Stimulated activated CD8-positive, alpha-beta memory T cell treated with anti-CD3 and anti-CD28 coated beads, Interleukin-7, amount 100 ng/mL, for 1 hour (primary cell): ENCODE measurements at places on chromosomes 6 and 20.

DNA sequence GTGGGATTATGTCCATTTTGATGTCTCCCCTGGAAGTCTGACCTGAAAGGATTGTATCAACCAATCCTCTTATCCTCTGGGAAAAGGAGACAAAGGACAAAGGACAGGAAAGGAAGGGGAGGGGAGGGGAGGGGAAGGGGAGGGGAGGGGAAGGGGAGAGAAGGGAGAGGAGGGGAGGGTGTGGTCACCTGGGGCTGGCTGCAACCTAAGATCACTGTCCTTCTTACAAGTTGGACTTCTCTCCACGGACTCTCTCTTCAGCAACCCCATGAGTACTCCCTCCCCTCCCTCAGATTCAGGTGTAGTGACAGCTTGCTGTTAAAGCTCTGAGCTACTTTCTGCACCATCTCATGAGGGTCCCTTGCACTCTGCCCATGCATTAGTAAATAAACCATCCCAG is 58.9 kb upstream of the KLHL31 start:
- DNase-seq: no peak

- DNase-seq: no peak
Measured at GRCh38 chr6:104332364-104332763, 527.4 kb downstream of the HACE1 start.

- DNase-seq: no peak
Measured at GRCh38 chr6:83169106-83169505, 24.0 kb downstream of the PGM3 start.

- no peak for DNase-seq
Measured at GRCh38 chr6:5068153-5068751, 16.9 kb upstream of the PPP1R3G start.

- DNase-seq: no peak
Measured at GRCh38 chr6:90008189-90008907, 114.1 kb downstream of the GJA10 start.

- DNase-seq: no peak
Measured at GRCh38 chr6:52186480-52186879, 305 bp downstream of the IL17A start.

DNA sequence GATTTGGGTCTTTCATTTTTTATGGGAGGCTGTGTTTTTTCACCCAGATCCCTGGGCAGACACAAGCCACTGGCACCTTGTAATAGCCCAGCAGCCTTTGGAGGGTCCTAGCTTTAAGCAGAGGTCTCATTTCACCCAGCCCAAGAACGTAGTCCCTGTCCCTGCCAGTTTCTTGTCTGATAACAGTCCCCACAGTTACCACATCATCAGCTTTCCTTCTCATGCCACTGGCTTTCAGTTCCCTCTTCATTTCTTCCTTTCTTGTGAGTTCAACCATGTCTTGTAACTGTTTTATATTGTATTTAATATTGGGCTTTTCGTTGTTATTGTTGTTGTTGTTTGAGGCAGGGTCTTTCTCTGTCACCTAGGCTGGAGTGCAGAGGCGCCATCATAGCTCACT is 10.6 kb downstream of the PNPLA1 start:
- no peak for DNase-seq

GRCh38 chr6:105492706-105493673 is 90.1 kb upstream of the PREP start:
- DNase-seq: no peak
